Stimulated activated naive B cell treated with anti-CD40 and anti-IgM and Interleukin-4, amounts not matched to agents 10 μg/mL and 1 μg/mL and 100 μg/mL, for 72 hours (primary cell): ENCODE measurements at places on chromosomes 5 and 9.
A peak's percentile ranks its signal among the peaks of the same experiment; 100 is the strongest.

- DNase-seq: no peak
These were observed 116.9 kb downstream of the DENND1A start for GRCh38 chr9:123812984-123813383.

DNA sequence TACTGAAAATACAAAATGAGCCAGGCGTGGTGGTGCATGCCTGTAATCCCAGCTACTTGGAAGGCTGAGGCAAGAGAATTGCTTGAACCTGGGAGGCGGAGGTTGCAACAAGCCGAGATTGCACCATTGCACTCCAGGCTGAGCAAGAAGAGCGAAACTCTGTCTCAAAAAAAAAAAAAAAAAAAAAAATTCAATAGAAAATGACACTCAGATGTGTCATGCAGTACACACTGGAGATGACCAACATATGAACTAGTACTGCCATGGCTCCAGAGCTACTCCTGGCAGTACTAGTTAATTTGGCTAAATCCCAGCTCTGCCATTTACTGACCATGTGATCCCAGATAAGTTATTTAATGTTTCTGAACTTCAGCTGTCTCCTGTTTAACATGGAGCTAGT lies 7.3 kb downstream of the ATOX1 start:
- DNase-seq: no peak

DNA sequence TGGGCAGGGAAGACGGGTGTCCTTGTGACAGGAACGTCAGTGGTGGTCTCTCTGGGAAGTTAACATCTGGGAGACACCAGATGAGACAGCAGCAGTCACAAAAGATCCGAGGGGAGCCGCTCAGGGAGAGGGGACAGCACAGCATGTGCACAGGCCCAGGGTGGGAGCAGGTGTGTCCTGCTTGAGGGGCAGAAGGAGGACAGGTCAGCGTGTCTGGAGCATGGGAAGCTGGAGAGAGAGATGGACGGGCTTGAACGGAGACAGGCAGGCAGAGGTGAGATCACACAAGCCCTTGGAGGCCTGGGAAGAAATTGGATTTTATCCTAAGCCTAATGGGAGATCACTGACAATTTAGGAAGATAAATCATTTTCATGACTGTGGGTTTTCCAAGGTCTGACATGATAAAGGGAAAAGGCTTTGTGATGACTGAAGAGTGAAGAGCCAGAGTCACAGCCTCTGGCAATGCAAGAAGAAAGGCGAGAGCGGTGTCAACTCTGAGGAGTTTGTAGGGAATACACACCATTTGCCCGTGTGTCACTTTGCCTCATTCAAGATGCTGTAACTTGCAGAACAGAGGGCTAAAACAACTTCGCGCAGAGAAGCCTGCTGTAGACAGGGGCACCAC lies 88.3 kb downstream of the FSTL4 start:
- DNase-seq: no peak

GRCh38 chr5:88940713-88941112 lies 57.7 kb upstream of the MEF2C start:
- DNase-seq: no peak

DNA sequence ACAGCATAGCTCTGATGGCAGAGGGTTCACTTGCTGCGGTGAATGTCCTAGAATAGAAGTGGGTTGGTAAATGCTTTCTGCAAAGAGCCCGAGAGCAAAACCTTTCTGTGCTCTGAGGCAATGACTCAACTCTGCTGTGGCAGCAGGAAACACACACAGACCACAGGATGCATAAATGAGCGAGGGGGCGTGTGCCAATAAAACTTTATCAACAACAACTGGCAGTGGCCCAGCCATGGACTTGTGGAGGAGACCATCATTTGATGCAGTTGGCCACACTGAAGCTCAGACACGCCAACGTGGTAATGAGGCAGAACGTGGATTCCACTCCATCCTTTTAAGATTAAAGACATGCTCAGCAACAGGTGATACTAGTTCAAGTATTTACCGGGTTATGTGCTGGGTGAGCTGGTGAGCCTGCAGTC lies 6.8 kb downstream of the MRPL36 start:
- peak; percentile 77 for DNase-seq

GRCh38 chr5:105554568-105555169 lies 1992.1 kb upstream of the NUDT12 start:
- no peak for DNase-seq

GRCh38 chr5:24407466-24407865 lies 237.3 kb downstream of the CDH10 start:
- DNase-seq: no peak

GRCh38 chr9:106637486-106637885 lies 225.5 kb upstream of the ZNF462 start:
- DNase-seq: no peak

- no peak for DNase-seq
These were observed 41.3 kb upstream of the SMU1 start for GRCh38 chr9:33117796-33118195.

DNA sequence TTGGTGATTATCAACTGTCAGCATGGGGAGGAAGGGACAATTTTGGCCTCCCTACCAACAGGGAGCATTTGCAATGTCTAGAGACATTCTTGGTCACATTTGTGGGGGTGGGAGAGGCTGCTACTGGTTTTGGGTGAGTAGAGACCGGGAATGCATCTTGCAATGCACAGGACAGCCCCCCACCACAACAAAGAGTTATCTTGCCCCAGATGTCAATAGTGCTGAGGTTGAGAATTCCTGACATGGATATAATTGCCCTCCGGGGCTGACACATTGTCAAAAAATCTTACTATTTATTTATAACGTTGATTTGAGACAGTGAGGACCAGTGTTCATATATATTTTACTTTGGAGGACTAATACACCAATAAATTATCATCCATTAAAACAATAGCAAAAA lies 316.1 kb downstream of the PSAT1 start:
- no peak for DNase-seq

GRCh38 chr5:102794677-102795331 lies 39.7 kb downstream of the PAM start:
- DNase-seq: no peak

- no peak for DNase-seq
These were observed 856 bp upstream of the PCDHGA3 start for GRCh38 chr5:141342773-141343172.

- DNase-seq: no peak
These were observed 28.4 kb downstream of the NR2F1 start for GRCh38 chr5:93611273-93611975.

GRCh38 chr5:112415552-112415951 lies 3.5 kb downstream of the EPB41L4A start:
- DNase-seq: no peak

GRCh38 chr5:132661231-132662003 lies 3.4 kb downstream of the IL13 start:
- DNase-seq: peak; percentile 51

- no peak for DNase-seq
These were observed 71.4 kb downstream of the MYO10 start for GRCh38 chr5:16864631-16865131.

GRCh38 chr5:10222326-10222725 lies 27.4 kb downstream of the ATPSCKMT start:
- DNase-seq: no peak

- no peak for DNase-seq
These were observed 31.2 kb upstream of the LAMC3 start for GRCh38 chr9:130977811-130978221.

- DNase-seq: no peak
These were observed 60.3 kb downstream of the ARHGEF37 start for GRCh38 chr5:149641600-149641999.

- DNase-seq: peak; percentile 8
These were observed 598 bp downstream of the MYO10 start for GRCh38 chr5:16935231-16936149.
